ENCODE measurements at places on chromosomes 1 and 21. TPM values are rescaled to one million over a fixed set of nuclear protein-coding genes. Genes with fewer than 3 reads are reported as not detected.

DNA sequence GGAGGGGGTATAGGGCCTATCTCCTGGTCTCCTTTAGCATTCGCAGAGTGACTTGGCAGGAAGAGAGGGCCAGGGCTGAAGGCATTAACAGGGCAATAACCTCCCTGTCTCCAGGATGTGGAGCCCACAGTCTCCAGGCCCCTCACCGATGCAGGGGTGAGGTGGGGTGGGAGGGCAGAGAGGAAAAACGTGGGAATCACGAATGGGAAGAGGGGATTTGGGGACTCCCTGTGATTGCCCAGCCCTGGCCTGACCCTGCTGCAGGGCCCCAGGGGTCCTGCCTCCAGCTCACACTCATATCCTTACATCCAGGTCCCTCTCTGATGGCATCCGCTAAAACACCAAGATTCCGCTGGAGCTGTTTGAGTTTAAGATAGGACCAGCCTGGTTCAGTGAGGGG is 14.6 kb downstream of the TFAP2E start:
- no peak overlapping the region for H3K27ac ChIP-seq
- H3K36me3 ChIP-seq: no peaks in the 10 kb centered on the region
- no peak for DNase-seq

- no peaks in the 10 kb centered on the region for H3K36me3 ChIP-seq
- H3K4me3 ChIP-seq: no peak overlapping the region
- H3K27ac ChIP-seq: no peak overlapping the region
- DNase-seq: no peak
- H3K27me3 ChIP-seq: no peaks in the 10 kb centered on the region
These were observed 25.4 kb downstream of the RGS4 start for GRCh38 chr1:163094589-163094988.

GRCh38 chr1:168145184-168146159 is 8.7 kb upstream of the GPR161 start:
- no peaks in the 10 kb centered on the region for H3K36me3 ChIP-seq
- H3K27me3 ChIP-seq: peaks cover 5% of the 10 kb centered on the region
- peaks cover 21% of the 10 kb centered on the region for H3K4me1 ChIP-seq

DNA sequence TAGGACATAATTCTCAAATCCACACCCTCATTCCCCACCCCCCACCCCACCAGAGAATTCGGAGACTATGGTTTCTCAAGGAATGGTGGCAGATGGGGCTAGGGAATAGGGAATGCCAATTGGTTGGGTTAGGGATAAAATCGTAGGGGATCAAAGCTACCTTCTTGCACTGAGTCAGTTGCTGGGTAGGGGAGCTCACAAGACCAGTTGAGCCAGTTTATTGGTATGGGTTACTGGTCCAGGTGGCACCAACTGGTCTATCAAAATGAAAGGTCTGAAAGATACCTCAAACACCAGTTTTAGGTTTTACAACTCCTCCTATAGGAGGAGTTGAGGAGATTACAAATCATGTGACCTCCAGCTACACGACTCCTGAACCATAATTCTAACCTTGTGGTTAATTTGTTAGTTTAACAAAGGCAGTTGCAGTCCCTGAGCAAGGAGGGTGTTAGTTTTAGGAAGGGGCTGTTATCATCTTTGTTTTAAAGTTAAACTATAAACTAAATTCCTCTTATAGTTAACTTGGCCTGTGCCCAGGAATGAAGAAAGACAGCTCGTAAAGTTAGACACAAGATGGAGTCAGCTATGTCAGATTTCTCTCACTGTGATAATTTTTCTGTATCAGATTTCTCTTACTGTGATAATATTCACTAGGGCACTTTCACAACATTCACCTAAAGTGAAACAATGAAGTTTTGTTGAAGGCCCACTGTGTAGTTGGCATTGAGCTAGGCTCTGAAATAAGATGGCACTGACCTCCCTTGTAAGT is 2.5 kb downstream of the SHISAL2A start:
- peaks cover 73% of the 10 kb centered on the region for H3K4me1 ChIP-seq
- H3K27ac ChIP-seq: peak overlapping the region; percentile 76
- no peak for DNase-seq
- no peak overlapping the region for H3K4me3 ChIP-seq
- H3K36me3 ChIP-seq: peaks cover 34% of the 10 kb centered on the region
- peaks cover 5% of the 10 kb centered on the region for H3K27me3 ChIP-seq

CELA2A gene
- total RNA-seq: not detected

MFAP2 gene
- not detected for total RNA-seq

DNA sequence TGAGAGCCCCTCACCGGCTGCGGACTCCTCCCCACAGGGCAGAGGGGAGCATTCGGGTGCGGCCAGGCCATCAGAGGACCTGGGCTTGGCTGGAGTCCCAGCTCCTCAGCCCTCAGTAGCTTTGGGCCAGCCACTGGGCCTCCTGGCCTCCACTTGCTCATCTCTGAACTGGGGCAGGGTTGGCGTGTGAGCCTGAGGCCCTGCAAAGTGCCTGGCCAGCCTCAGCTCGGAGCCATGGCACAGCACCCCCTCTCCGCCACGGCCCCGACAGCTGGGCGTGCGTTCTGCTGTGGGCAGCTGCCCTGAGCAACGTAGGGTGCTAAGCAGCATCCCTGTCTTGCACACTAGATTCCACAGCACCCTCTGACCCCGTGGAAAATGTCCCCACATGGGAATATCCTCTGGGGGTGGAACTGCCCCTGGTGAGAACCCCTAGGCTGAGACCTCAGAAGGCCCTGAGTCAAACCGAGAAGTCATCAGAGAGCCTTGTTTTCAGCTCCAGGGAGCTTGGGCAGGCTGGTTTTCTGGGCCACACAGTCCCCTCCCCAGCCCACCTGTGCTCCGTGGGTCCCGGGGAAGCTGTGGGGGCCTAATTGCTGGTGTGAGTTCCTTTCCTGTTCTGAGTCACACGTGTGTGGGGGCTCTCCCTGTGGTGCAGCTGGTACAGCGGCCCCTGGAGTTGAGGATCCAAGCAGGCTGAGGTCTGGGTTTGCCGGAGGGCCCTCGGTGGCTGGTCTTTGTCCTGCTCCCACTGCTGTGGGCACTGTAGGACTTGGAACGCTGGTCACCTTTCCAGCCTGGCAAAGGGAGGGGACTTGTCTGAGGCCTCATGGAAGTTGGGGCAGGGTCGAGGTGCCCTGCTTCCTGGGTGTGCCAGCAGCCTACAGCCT is 24.5 kb downstream of the TP73 start:
- H3K36me3 ChIP-seq: no peaks in the 10 kb centered on the region
- H3K27ac ChIP-seq: peak overlapping the region; percentile 72
- no peak for DNase-seq
- no peak overlapping the region for H3K4me3 ChIP-seq
- peaks cover 3% of the 10 kb centered on the region for H3K27me3 ChIP-seq
